ENCODE measurements at places on chromosomes 5 and 9. TPM values are rescaled to one million over a fixed set of nuclear protein-coding genes. Genes with fewer than 3 reads are reported as not detected.
A peak's percentile ranks its signal among the peaks of the same experiment; 100 is the strongest.

GRCh38 chr9:77949751-77950436, 81.7 kb downstream of the GNAQ start:
- H3K4me3 ChIP-seq: no peak overlapping the region
- no peak overlapping the region for H3K27ac ChIP-seq
- H3K36me3 ChIP-seq: no peaks in the 10 kb centered on the region
- no peaks in the 10 kb centered on the region for H3K27me3 ChIP-seq
- no peak for DNase-seq
- peaks cover 56% of the 10 kb centered on the region for H3K4me1 ChIP-seq

GRCh38 chr5:126263591-126264184, 159.5 kb upstream of the GRAMD2B start:
- DNase-seq: no peak
- H3K27ac ChIP-seq: no peak overlapping the region
- H3K27me3 ChIP-seq: no peaks in the 10 kb centered on the region
- H3K36me3 ChIP-seq: no peaks in the 10 kb centered on the region
- H3K4me1 ChIP-seq: no peaks in the 10 kb centered on the region

GRCh38 chr9:92780206-92780605, 15.6 kb upstream of the BICD2 start:
- no peaks in the 10 kb centered on the region for H3K4me1 ChIP-seq
- no peak for DNase-seq
- no peaks in the 10 kb centered on the region for H3K36me3 ChIP-seq
- H3K4me3 ChIP-seq: no peak overlapping the region
- H3K27ac ChIP-seq: no peak overlapping the region

DNA sequence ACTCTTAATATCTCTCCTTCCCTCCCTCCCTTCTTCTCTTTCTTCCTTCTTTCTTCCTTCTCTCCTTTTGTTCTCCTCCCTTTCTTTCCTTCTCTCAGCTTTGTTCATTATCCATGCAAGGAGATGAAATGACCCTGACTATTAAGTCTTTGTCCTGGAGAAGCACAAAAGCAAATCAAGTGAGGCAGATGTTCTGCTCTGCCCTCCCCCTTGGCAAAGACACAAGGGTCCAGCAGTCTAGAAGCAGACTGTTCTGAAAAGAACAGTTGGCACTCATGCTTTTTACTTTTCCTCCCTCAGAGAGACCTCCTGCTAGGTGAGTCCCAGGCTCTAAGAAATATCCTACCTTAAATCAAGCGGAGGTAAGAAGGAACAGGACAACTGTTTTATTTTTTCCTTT, 1067.6 kb upstream of the DMAC1 start:
- no peak overlapping the region for H3K4me3 ChIP-seq
- H3K4me1 ChIP-seq: no peaks in the 10 kb centered on the region
- no peak for DNase-seq
- H3K27me3 ChIP-seq: no peaks in the 10 kb centered on the region

GRCh38 chr9:32965999-32966722, 35.3 kb downstream of the APTX start:
- no peak overlapping the region for H3K27ac ChIP-seq
- H3K4me1 ChIP-seq: no peaks in the 10 kb centered on the region
- no peaks in the 10 kb centered on the region for H3K27me3 ChIP-seq

GRCh38 chr9:69546265-69546664, 125.9 kb downstream of the APBA1 start:
- H3K4me3 ChIP-seq: no peak overlapping the region
- H3K27me3 ChIP-seq: no peaks in the 10 kb centered on the region
- H3K4me1 ChIP-seq: peaks cover 9% of the 10 kb centered on the region
- H3K27ac ChIP-seq: no peak overlapping the region
- H3K36me3 ChIP-seq: no peaks in the 10 kb centered on the region
- no peak for DNase-seq

- no peaks in the 10 kb centered on the region for H3K27me3 ChIP-seq
- no peak overlapping the region for H3K4me3 ChIP-seq
- DNase-seq: no peak
- H3K4me1 ChIP-seq: peaks cover 4% of the 10 kb centered on the region
Observed at GRCh38 chr9:95924987-95925386, 49.5 kb downstream of the ERCC6L2 start.

DNA sequence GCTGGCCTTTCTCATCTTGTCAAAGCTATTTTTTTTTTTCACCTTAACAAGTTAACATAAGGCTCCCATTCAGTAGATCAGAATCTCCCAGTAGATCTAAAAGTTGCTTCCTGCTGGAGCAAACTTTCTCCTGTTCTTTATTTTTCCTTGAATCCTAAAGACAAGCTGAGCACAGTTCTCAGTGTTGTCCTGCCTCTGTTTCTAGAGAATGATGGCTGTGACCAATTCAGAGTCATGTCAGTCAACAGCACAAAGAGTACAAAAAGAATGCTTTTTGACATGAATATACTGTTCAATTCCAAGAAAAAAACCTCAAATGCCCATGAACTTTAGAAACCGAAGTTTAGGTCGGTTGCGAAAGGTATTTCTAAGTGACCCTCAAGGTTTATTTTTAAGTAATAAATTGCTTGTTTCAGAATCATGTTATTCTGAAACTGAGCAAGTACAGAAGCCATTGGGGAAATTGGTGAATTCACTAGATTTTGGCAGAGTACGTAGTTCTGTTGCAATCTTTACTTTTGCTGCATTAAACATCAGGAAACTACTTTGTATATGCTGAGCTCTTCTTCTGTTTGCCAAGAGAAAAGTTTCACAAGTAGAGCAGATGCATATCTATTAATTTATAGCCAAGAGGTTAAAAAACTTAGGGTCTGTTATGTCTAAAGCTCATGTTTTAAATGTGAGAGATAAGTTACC, 161.7 kb upstream of the RPS23 start:
- no peak overlapping the region for H3K4me3 ChIP-seq
- H3K27me3 ChIP-seq: no peaks in the 10 kb centered on the region
- no peak overlapping the region for H3K27ac ChIP-seq
- no peaks in the 10 kb centered on the region for H3K4me1 ChIP-seq

DNA sequence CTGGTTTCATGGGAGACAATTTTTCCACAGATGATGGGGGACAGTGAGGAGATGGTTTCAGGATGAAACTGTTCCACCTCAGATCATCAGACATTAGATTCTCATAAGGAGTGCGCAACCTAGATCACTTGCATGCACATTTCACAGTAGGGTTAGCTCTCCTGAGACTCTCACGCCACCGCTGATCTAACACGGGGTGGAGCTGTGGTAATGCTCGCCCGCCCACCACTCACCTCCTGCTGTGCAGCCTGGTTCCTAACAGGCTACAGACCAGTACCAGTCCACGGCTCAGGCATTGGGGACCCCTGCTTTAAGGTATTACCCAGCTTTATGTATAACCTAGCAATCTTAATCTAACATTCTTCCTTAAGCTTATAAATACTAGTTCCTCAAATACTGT, 35.6 kb downstream of the TTC39B start:
- DNase-seq: no peak
- no peaks in the 10 kb centered on the region for H3K4me1 ChIP-seq
- H3K4me3 ChIP-seq: no peak overlapping the region
- H3K27ac ChIP-seq: no peak overlapping the region

GRCh38 chr5:78634634-78635033, 13.9 kb downstream of the LHFPL2 start:
- no peaks in the 10 kb centered on the region for H3K36me3 ChIP-seq
- H3K27ac ChIP-seq: no peak overlapping the region
- no peak for DNase-seq
- H3K27me3 ChIP-seq: no peaks in the 10 kb centered on the region
- H3K4me3 ChIP-seq: no peak overlapping the region

GRCh38 chr5:174022384-174023095, 23.0 kb upstream of the NSG2 start:
- H3K36me3 ChIP-seq: no peaks in the 10 kb centered on the region
- H3K4me3 ChIP-seq: no peak overlapping the region
- H3K4me1 ChIP-seq: no peaks in the 10 kb centered on the region
- DNase-seq: no peak
- H3K27me3 ChIP-seq: no peaks in the 10 kb centered on the region

- no peak overlapping the region for H3K4me3 ChIP-seq
- H3K27me3 ChIP-seq: no peaks in the 10 kb centered on the region
- H3K4me1 ChIP-seq: no peaks in the 10 kb centered on the region
- H3K27ac ChIP-seq: no peak overlapping the region
Observed at GRCh38 chr9:93699650-93700049, 123.3 kb downstream of the PHF2 start.

GRCh38 chr5:148968311-148968710, 94.6 kb downstream of the SH3TC2 start:
- no peak overlapping the region for H3K4me3 ChIP-seq
- no peaks in the 10 kb centered on the region for H3K27me3 ChIP-seq
- no peak overlapping the region for H3K27ac ChIP-seq
- peaks cover 10% of the 10 kb centered on the region for H3K4me1 ChIP-seq
- DNase-seq: no peak
- no peaks in the 10 kb centered on the region for H3K36me3 ChIP-seq

DNA sequence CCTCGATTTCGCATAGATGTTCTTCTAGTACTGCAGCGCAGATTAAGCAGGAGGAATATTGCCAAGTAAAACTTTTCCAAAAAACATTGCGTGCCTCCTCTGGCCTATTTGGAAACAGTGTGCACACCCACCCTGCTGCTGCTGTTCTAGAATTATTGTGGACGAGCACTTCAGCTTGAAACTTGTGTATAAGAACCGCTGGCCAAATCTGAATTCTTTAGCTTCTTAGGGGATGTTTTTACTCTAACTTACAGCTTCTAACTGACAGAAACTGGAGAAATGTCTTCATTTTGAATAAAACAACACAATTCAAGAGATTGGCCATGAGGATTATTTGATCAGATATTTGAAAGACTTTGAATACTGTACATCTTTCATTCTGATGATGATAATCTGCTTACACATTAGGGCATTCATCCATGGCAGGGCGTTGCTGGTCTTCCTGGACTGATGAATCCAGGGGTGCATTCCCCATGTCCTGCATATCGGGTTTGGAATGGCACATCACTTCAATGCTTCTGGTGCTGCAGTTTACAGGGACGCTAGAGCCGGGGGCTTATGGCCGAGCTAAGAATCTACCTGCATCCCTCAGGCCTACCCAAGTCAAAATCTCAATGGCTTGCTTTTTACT, 6.5 kb downstream of the ADAMTS16 start:
- H3K27ac ChIP-seq: no peak overlapping the region
- no peak overlapping the region for H3K4me3 ChIP-seq
- H3K27me3 ChIP-seq: no peaks in the 10 kb centered on the region
- no peak for DNase-seq
- peaks cover under 1% of the 10 kb centered on the region for H3K4me1 ChIP-seq
- no peaks in the 10 kb centered on the region for H3K36me3 ChIP-seq

DNA sequence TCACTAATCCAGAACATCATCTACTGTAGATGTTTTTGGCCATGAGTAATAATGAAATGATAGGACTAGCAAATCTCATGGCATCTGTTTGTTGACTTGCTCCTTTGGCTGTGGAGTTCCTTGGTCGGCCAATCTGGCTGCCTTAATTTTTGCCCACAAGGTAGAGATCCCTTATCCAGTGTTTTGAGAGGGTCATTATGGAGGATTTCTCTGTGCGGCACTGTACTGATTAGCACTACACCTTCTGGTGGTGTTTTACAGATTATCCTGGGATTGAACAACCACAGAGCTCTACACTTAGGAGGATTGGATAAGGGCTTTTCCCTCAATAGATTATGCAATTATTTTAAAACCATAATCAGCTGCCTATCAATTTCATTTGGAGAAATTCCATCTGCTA, 3.2 kb upstream of the ENHO start:
- peaks cover 11% of the 10 kb centered on the region for H3K4me1 ChIP-seq
- H3K27me3 ChIP-seq: no peaks in the 10 kb centered on the region
- no peak for DNase-seq
- no peak overlapping the region for H3K27ac ChIP-seq
- no peak overlapping the region for H3K4me3 ChIP-seq

GRCh38 chr5:24642022-24642421, 2.8 kb downstream of the CDH10 start:
- no peak for DNase-seq
- H3K27ac ChIP-seq: no peak overlapping the region
- H3K4me1 ChIP-seq: no peaks in the 10 kb centered on the region
- H3K27me3 ChIP-seq: peaks cover 2% of the 10 kb centered on the region
- no peaks in the 10 kb centered on the region for H3K36me3 ChIP-seq

GRCh38 chr5:171541341-171541776, 121.9 kb downstream of the FGF18 start:
- no peaks in the 10 kb centered on the region for H3K4me1 ChIP-seq
- H3K27me3 ChIP-seq: no peaks in the 10 kb centered on the region
- no peak overlapping the region for H3K4me3 ChIP-seq
- no peak for DNase-seq
- no peaks in the 10 kb centered on the region for H3K36me3 ChIP-seq

- DNase-seq: no peak
- no peak overlapping the region for H3K4me3 ChIP-seq
- H3K27me3 ChIP-seq: no peaks in the 10 kb centered on the region
- no peaks in the 10 kb centered on the region for H3K36me3 ChIP-seq
- H3K4me1 ChIP-seq: no peaks in the 10 kb centered on the region
Observed at GRCh38 chr5:40554813-40555212, 124.9 kb upstream of the PTGER4 start.

- DNase-seq: no peak
- H3K4me1 ChIP-seq: no peaks in the 10 kb centered on the region
- H3K27ac ChIP-seq: no peak overlapping the region
- H3K27me3 ChIP-seq: no peaks in the 10 kb centered on the region
Observed at GRCh38 chr5:105931881-105932421, 1738.8 kb downstream of the EFNA5 start.

DNA sequence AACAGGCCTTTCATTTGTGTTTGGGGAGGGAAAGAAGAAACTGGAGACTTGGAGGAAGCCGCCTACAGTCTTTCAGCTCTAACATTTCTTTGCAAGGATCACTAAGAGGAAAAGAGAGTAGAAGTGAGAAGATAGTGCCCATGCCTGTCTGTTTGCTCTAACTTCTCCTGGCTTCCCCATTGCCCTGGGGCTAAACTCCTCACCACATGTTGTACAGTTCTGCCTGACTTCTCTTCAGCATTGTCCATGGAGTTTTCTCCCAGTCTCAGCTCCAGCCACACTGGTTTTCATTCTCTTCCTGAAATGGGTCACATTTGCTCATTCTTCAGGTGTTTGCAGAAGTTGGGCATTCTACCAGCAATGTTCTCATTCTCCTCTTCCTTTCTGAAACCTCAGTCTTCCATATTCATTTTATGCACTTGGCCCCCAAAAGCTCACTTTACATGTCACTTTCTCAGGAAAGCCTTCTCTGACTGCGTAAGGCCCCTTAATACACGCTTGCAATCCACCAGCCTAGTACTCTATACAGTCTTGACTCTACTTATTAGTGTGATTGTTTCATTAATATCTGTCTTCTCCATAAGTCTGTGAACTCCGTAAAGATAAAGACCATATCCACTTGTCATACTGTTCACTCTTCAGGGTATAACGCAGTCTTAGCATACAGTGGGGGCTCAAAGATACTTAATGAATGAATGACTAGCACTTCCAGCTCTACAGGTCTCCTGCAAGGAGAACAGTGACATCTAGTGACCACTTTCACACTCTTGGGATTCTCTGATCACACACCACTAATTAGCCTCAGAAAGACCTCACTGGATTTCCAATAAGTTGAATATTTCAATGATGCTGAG, 40.2 kb upstream of the TRIM32 start:
- H3K4me3 ChIP-seq: no peak overlapping the region
- DNase-seq: peak; percentile 22
- no peak overlapping the region for H3K27ac ChIP-seq
- H3K4me1 ChIP-seq: no peaks in the 10 kb centered on the region
- no peaks in the 10 kb centered on the region for H3K36me3 ChIP-seq

RETREG1 gene
- 11.9 TPM for total RNA-seq

TAF11L5 gene
- total RNA-seq: not detected

NPR2 gene
- total RNA-seq: 5.4 TPM

CDC20B gene
- total RNA-seq: not detected

CRHBP gene
- total RNA-seq: 0.66 TPM

C8G gene
- not detected for total RNA-seq

UTP15 gene
- 4.2 TPM for total RNA-seq

OR1Q1 gene
- not detected for total RNA-seq

CD274 gene
- 1.6 TPM for total RNA-seq

All from body of pancreas (tissue), 4 donors.